ENCODE measurements at places on chromosomes 5 and 9.

- no peak for DNase-seq
Observed at GRCh38 chr9:89154651-89155336, 23.8 kb downstream of the SHC3 start.

GRCh38 chr5:72702881-72703434 is 113.5 kb upstream of the TNPO1 start:
- DNase-seq: no peak

GRCh38 chr5:138033907-138034306 is 1.0 kb upstream of the FAM13B start:
- DNase-seq: no peak

DNA sequence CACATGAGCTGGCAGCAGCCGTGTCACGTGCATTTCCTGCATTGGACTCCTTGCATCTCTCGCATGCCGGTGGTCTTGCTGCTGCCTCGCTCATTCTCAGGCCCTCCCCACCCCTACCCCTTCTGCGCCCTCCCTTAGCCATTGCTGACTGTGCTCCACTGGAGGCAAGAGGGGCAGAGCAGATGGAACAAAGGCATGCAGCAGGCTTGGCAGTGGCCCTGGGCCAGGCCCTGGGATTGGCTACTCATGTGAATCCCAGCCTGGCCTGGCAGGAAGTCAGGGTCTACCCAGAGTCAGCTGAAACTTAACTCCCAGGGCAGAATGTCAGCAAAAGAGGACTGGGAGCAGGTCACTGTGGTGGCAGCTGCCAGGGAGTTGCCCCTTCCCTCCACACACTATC is 62.3 kb downstream of the TSTD2 start:
- DNase-seq: no peak
